ENCODE measurements at places on chromosomes 3 and 15.

DNA sequence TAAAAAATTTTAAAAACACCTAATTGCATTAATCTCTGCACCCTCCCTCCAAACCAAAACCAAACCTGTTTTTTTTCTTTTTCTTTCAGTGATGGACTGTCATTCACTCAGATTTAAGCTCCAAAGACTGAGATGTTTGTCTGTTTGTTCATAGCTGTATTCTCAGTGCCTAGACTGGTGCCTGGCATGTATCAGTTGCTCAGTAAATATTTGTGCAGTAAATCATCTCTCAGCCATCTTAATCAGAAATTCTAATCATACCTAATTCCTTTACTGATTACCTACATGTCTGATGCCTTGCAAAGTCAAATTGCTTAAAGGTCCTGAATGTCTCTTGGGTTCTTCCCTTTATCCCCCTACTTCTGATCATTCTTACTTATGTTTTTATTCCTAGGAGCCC lies 138.8 kb downstream of the ZNF609 start:
- no peak for DNase-seq

DNA sequence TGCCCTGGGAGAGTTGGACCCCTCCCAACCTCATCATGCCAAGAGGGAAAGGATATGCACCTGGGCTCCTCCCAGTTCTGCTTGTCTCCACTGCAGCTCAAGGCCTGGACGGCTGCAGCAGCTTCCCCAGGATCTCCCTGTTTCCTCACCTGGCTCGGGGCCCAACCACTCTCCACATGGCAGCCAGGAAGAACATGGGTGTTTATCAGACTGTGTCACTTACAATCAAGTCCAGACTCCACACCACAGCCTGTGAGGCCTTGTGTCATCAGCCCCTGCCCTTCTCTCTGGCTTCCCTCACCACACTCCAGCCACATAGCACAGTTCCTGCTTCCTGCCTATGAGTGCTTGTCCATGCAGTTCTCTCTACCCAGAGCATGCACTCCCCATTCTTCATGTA lies 534.4 kb downstream of the EPHB1 start:
- no peak for DNase-seq

- DNase-seq: no peak
Observed at GRCh38 chr15:99613887-99614647, 48.3 kb downstream of the MEF2A start.

DNA sequence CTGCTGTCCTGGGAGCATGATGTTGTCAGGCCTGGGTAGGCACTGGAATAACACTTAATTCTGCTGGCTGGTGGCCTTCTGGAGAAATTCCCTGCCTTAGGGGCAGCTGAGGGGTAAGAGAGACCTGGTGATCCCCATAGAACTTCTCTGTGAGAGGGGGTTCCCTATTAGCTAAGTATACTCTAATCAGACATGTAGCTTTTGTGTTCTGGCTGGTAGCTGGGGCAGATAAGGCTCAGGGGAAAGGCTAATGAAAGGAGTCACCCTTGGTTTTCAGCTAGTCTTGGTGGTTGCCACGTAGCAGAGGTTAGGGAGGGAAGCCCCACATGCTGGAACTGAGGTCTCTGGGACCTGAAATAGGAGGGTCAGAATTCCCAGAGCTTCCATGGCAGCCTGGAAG lies 952 bp upstream of the HDDC3 start:
- DNase-seq: no peak

- DNase-seq: no peak
Observed at GRCh38 chr3:158460926-158461325, 110.1 kb upstream of the MLF1 start.

DNA sequence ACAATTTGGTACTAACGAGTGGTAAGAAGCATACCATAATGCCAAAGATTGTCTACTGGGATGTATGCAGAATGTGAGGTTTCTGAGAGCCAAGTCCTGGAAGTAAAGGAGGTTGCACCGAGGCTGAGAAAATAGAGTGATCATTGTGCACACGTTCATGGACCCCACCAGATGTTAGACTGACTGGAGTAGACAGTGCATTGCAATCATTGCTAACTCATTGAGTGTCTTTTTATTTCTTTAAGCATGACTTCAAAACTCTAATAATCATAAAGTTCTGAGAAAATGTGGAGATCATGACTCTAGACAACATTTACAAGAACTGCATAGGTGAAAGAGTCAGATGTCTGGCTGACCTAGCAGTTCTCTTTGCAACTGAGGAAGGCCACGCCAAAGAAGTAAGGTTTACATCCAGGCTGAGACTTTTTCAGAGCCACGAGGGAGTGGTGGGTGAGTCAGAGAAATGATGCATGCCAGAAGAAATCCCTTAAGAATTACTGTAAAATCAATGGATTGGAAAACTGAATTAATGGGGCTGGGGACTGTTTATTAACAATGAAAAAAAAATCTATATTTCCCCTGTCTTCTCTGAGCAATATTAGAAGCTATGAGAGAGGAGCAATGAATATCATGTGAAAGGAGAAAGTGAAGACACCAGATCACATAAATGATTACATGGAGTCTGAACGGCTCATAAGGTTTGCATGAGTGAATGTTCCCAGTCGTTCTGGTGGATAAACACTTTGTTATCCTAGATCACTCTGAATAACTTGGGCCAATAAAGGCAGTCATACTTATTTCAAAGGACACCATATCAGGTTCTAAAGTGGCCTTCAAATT lies 76.0 kb upstream of the SLC25A26 start:
- DNase-seq: no peak

DNA sequence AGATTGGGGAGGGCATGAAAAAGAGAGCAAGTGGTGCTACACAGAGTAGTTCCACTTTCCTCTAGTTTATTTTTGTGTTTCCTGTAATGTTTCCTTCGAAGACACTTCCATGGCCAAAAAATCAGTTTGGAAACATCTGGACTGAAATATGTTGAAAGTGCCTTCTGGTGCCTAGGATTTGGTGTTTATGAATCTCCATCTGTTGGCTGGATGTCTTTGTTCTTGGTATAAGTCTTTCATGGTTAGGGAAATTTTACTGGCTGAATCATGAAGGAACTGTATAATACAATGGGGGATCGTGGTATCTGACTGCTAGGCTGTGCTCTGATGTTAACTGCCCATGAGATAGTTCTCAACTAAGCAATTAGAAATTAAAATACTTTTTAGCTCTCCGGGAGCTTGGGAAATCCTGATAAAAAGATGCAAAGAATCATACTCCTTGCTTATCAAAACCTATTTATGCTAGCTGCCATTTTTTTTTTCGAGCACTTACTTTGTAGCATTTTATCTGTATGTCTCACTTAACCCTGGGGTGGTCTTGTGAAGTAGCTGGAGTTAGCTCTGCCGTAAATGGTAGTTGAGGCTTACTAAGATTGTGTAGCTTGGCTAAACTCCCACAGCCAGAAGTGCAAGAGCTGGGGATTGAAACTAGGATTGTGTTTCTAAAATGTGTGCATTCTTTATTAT lies 21.9 kb downstream of the AKAP13 start:
- DNase-seq: no peak

- no peak for DNase-seq
Observed at GRCh38 chr15:48239334-48239733, 33.2 kb downstream of the SLC12A1 start.

- no peak for DNase-seq
Observed at GRCh38 chr3:18778598-18778997, 353.5 kb upstream of the SATB1 start.

GRCh38 chr3:135181408-135181807 lies 386.3 kb downstream of the EPHB1 start:
- no peak for DNase-seq

- DNase-seq: no peak
Observed at GRCh38 chr15:38944536-38944935, 379.9 kb upstream of the RASGRP1 start.

GRCh38 chr3:17166369-17166768 lies 281.6 kb downstream of the PLCL2 start:
- no peak for DNase-seq

- no peak for DNase-seq
Observed at GRCh38 chr3:23995219-23995618, 50.1 kb downstream of the NR1D2 start.

DNA sequence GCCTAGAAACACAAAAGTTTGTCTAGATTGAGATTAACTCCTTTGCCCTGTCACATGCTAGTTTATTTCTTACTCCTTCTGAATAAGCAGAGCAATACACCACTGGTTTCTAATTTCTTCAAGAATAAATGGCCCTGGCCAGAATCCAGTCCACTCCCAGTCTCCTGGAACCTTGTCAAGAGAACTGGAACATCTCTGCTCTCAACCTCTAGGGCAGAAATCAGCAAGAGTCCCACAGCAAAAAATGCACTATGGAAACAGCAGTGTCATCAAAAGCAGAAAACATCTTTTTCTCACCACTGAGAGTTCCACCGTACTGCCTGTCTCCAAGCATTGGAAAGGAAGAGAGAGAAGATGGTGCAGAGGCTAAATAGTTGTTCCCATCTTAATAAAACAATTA lies 35.9 kb upstream of the PPP2R3A start:
- no peak for DNase-seq

DNA sequence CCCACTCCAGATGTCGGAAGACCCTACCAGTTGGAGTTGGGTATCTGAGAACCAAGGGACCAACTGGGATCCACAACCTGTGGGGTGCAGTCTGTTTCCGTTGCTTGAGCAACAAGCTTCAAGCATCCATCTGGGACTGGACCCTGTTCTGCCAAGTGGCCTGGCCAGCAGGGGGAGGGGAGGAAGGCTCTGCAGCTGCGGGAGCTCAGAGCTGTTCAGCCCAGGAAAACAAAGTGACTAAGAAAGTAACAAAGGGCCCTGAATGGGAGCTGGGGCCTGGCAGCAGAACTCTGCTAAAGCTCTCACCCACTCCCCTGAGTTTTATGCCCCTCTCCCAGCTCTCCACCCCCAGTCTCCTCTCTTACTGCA lies 2.7 kb downstream of the TYRO3 start:
- no peak for DNase-seq

GRCh38 chr15:55016225-55016624 lies 180.5 kb downstream of the RSL24D1 start:
- DNase-seq: no peak

GRCh38 chr15:41730543-41730942 lies 43.7 kb upstream of the MAPKBP1 start:
- no peak for DNase-seq

GRCh38 chr3:57184526-57184925 lies 15.3 kb downstream of the HESX1 start:
- DNase-seq: no peak

GRCh38 chr15:69590932-69591524 lies 138.4 kb downstream of the RPLP1 start:
- no peak for DNase-seq

DNA sequence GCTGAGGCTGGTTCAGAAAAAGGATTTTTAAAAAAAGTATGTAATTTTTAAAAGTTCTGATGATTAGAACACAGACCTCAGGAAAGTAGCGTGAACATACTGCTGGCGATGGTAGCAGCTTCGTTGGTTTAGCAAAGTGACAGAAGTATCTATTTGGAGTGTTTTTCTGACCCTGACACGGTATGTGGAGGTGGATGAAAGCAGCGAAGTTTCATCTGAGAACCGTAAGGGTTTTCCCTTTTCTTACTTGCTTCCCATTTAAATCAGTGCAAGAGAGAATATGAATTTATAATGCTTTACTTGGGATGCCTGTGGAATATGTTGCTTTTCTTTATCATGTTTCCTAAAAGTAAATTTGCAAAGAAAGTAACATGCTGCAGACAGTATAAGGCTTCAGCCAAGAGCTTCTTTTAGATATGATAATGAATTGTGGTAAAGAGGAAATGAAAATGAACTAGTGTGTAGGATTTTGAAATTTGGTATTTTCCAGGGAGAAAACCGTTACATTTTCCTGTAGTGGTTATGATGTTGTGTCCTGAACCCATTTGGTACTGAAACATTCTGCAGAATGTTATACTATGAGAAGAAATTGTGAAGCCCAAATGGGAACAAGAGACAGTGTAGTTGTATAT lies 3.9 kb downstream of the CHST2 start:
- DNase-seq: no peak

DNA sequence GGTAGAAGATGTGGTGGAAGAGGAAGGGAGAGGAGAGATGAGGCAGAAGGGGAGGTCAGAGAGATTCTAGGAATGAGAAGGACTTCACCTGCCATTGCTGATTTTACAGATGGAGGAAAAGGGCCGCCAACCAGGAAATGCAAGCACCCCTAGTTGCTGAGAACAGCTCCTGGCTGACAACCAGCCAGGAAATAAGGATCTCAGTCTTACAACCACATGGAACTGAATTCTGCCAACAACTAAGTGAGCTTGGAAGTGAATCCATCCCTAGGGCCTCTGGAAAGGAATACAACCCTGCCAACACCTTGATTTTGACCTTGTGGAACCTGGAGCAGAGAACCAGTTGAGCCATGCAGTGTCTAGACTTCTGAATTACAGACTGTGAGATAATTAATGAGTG lies 86.6 kb downstream of the EDEM1 start:
- DNase-seq: no peak

GRCh38 chr15:66879531-66880368 lies 177.7 kb downstream of the SMAD6 start:
- DNase-seq: no peak

GRCh38 chr3:51591231-51591630 lies 52.7 kb downstream of the RAD54L2 start:
- no peak for DNase-seq
